Keratinocyte (primary cell): ENCODE measurements at places on chromosomes 6 and 20. TPM values are rescaled to one million over a fixed set of nuclear protein-coding genes. Genes with fewer than 3 reads are reported as not detected.

- DNase-seq = no peak
These were observed 16.0 kb downstream of the ZBTB46 start for GRCh38 chr20:63814891-63815614.

GRCh38 chr6:56690519-56691285 is 48.0 kb upstream of the DST start:
- DNase-seq = no peak

DNA sequence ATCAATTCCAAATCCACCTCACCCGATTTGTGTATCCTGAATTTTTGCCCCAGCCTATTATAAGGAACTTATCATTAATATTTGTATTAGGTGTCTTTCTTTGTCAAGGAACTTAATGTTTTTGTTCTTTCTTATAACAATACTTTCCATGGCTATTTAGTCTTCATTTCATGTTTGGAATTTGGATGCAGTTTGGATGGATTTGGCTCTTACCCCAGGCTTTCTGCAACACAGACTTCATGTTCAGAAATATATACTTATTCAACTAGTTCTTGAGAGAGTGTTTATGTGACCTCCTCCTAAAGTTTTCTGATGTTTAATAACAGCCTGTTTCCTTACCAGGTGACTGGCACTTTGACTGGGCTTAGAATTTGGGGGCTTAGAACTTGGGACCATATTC is 35.9 kb upstream of the TOX2 start:
- DNase-seq = no peak

DNA sequence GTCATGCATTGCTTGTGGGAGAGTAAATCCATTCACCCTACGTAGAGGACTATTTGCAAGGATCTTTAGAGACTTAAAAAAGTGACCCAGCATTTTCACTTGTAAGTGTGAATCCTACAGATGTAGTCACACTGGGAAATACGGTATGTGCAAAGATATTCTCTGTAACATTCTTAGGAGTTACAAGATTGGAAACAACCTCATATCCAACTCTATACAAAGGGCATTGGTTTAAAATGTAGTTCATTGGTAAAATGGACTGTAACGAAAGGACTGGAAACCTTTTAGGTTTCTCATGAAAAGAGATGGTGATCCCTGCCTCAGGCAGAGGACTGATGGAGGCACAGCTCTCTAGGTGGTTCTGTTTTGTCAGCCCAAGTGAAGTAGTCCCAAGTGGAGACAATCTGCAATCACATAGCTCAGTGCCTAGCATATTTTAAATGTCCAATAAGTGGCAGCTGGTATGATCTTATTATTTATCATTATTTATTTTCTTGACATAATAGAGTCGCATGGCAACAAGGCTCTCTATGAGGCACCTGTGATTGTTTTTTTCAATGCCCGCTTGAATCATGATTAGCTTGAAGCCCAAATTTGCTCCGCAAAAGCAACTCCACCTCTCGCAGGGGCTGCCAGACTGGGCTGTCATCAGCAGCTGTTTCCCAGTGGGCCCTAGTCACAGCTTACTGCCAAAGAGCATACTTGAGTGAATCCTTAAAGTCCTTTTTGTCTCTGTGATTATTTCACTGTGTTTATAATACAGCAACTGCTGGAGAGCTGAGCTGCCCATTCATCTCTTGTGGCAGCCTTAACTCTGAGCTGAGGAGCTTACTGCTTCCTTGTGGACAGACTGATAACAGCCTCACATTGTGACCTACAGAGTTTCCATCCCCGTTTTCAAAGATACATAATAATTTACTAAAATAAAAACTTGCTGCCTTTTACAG is 19.8 kb upstream of the ENPP1 start:
- no peak for DNase-seq

GRCh38 chr6:45619211-45619760 is 241.6 kb upstream of the SUPT3H start:
- no peak for DNase-seq

DNA sequence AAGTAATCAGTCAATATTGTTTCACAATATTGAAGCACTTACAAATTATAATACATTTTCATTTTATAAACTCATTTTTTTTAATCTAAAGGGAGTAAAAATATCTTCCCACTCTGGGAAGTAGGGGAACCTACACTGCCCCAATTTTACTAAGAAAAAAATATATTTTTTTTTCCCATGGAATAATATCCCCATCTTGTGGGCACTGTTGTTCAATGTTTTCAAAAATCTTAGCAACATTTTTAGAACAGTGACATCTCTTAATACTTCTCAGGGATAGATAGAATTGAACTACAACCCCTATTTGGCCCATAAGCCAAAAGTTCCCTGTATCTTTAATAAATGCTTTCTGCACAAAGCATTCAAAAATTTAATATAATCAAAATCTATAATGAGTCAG is 42.9 kb downstream of the ARHGAP18 start:
- no peak for DNase-seq

GRCh38 chr20:62651285-62652021 is 9.2 kb downstream of the SLCO4A1 start:
- no peak for DNase-seq

GRCh38 chr6:29232725-29233124 is 62.0 kb downstream of the OR2J2 start:
- DNase-seq = no peak

GRCh38 chr20:46063652-46064054 is 26.1 kb downstream of the NCOA5 start:
- no peak for DNase-seq

DNA sequence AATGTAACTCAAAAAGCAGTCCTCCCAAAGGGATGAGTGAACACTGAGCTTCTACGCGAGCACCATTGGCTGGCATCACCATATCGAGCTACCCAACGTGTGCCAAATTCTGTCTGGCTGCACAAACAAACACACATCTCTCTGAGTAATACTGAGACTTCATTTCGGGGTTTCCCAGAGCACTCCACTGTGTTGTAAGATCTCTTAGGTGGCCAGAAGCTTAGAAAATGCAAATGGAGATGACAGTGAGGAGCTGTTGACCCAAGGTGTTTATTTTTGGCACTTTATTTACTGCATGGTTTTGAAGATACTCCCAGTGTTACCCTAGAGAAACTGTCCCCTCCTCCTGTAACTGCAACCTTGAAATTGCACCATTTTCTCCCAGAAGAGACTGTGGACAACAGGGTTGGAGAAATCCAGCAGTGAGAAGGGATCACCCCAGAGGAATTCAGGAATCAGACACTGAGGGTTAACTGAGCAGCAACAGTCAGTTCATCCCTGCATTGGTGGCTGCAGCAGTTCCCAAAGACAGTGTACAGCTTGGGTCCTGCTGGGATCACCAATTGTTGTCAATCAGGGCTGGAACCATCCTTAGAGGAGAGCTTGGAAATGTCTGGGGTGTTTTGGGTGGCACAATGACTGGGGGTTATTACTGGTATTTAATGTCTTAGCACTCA is 1.0 kb upstream of the RIPOR2 start:
- no peak for DNase-seq

DNA sequence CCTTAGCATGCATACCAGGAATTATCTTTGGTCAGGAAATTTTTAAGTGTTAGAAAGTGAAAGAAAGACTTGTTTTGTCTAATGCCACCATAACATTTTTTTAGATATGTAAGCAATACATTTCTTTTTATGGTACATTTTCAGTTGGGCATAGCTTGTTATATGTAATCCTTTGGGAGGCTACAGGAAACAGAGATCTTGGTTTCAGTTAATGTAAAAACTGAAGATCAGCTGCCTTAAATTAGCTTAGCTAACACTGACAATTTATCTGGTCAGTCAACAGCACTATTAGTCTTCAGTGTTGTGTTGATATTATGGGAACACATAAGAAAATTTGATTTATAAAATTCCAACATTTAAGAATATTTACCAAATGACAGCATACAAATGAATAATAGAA is 78.6 kb upstream of the SMIM8 start:
- DNase-seq = no peak

GRCh38 chr20:48886811-48887210 is 34.7 kb upstream of the ARFGEF2 start:
- no peak for DNase-seq

Gene ACSS1
- 1.1 to 1.7 TPM (median 1.5 TPM) in 3 replicates for polyA plus RNA-seq

Gene WRNIP1
- polyA plus RNA-seq = 52.3 to 55.1 TPM (median 54.6 TPM) in 3 replicates

Gene RAET1E
- polyA plus RNA-seq = 8.4 to 24.9 TPM (median 14.0 TPM) in 3 replicates

Gene FAM217A
- not detected in 3 replicates for polyA plus RNA-seq

Gene CST5
- polyA plus RNA-seq = not detected in 3 replicates
